ENCODE measurements at places on chromosomes 12 and 14.

- DNase-seq = no peak
Measured at GRCh38 chr12:21155522-21156351, 24.7 kb downstream of the SLCO1B1 start.

DNA sequence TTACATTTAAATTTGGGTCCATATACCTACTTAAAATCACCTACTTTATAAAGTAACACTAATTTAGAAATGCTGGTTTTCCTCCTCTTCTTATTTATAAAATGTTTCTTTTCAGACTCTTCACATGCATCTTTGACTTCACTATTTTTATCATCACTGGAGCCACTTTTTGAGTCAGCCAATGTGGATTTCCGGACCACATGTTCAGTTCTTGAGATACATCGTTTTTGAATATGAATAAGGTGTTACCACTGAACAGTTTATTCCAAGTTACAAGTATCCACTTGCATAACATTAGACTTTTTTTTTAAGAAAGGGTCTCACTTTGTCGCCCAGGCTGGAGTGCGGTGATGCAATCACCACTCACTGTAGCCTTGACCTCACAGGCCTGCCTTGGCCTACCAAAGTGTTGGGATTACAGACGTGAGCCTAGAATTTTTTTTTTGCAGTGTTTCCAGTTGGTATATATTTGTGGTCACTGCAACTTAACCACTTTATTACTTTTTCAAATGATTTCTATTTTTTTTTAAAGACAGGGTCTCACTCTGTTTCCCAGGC, 5.7 kb downstream of the FNTB start:
- DNase-seq = no peak

DNA sequence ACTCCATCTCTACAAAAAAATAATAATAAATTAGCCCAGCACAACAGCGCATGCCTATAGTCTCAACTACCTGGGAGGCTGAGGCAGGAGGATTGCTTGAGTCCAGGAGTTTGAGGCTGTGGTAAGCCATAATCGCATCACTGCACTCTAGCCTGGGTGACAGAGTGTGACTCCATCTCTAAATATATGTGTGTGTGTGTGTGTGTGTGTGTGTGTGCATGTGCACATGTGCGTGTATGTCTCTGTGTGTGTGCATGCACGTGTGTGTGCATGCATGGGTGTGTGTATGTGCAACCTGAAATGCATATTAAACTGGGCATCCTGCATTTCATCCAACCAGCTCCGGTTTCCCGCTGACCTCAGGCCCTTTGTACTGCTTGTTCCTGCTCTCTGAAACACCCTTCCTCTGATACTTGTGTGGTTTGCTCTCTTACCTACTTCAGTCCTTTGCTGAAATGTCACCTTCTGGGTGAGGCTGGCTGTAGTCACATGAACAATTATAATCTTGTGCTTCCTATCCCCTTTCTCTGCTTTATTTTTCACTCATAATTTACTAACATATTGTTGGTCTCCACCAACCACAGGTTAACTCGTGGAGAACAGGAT, 46.9 kb downstream of the PHLDA1 start:
- DNase-seq = no peak

DNA sequence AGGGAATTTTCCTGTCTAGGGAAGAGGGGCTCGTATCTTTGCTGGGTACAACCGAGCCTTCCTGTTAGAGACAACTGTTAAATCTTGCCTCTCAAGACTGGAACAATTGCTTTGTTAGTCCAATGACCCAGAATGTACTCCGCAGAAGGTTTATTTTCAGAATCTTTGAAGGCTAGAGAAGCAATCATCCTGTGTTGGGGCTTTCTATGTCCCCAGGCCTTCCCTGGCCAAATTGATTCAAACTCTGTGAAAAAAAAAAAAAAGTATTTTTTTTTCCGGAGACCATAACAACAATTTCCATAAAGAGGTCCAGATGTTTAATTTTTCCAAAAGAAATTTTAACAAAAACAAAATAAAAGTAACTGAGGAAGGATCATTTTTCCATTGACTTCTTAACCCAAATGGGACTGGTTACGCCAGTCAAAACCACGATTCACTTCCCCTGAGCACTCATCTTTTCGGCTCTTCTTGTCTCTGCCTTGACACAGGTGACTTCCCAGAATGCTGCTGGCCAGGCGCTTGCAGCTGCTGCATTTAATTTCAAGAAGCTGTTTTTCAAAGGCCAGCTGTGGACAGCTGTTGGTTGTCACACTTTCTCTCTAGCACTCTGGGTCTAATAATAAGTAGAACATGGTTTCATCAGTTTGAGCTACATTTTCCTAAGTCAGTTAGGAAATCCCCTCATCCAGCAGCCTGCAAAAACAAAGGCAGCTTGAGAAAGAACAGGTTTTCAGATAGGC, 81.6 kb upstream of the MANSC4 start:
- DNase-seq = no peak

DNA sequence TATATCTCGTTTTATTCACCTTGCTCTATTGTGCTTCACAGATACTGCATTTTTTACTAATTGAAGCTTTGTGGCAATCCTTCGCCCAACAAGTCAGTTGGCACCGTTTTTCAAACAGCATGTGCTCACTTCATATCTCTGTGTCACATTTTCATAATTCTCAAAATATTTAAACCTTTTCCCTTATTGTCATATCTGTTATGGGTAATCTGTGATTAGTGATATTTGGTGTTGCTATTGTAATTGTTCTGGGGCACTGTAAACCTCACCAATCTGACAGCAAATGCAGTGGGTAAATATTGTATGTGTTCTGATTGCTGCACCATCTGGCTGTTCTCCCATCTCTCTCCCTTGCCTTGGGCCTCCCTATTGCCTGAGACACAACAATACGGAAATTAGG, 191.3 kb downstream of the BTG1 start:
- DNase-seq = no peak

DNA sequence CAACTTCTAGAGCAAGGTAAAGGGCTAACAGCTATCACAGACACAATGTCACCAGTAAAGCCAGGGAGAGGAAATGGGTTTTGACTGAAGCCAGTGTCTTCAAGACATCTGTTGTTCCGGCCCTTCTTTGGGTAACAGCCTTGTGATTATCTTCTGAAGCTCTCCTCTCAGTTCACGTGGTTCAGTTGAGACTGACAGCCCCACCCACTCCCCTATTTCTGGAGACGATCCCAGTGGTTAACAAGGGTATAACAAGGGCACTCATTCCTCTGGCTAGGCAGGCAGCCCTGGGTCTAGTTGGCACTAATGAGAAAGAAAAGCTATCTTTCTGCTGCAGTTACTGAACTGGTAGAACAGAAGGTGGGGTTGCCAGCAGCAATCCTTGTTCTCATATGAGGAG, 6.9 kb downstream of the GNPTAB start:
- no peak for DNase-seq

GRCh38 chr14:53539489-53540126, 386.5 kb upstream of the DDHD1 start:
- DNase-seq = no peak

Measured in fibroblast of skin of left biceps (primary cell).